Non-pigmented ciliary epithelial cell (primary cell): ENCODE measurements at places on chromosomes 12 and 14.

GRCh38 chr14:104969741-104970230 is 8.4 kb downstream of the AHNAK2 start:
- no peak for DNase-seq

DNA sequence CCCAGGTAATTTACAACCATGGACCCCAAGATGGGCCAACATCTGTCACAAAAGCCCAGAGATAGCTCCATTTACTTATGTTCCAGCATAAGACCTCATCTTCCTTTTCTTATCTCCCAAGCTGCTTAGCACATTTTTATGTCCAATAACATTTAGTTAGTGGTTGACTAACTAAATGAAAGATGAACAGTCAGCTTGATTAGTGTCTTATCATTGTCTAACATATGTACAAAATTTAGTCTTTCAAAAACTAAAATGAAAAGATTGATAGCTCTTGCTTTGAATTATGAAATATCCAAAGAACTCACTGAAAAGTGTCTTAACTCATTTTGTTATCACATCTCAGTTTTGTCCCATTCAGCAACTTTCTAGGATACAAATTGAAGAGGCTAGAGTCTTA is 163.1 kb upstream of the EGLN3 start:
- DNase-seq: no peak

DNA sequence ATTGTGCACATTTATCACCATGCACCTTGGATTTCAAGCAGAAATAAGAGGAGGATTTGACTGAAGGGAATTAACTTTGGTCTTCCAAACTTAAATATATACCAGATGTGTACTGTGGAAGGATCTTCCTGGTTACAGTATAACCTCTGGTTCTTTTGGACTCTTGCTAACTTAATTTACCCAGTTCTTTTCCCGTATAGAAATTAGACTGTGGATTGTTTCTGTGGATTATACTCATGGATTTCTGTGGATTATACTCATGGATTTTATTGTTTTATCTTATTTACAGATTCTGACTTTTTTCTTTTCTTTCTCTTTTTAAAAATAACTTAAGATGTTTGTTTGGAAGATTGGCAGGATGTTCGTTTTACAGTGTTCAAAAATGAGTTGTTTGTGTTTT is 215.3 kb downstream of the RAD51B start:
- DNase-seq: no peak

DNA sequence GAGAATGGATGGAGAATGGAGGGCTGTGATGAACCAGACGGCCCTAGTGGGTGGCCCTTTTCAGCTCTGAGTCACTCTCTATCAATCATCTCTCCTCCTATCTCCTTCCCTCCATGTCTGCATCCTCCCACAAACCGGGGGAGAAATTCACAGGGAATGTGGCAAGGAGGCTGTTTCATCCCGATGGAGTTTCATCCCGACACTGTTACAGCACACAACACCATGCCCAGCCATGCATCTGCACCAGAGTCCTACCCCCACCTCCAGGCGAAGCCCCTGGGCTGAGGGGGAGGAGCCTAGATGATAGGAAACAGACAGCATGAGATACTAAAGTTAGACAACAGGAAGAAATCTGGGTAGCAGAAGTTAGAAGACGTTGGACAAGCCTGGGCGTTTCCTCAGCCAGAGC is 20.8 kb downstream of the SLC8B1 start:
- no peak for DNase-seq

DNA sequence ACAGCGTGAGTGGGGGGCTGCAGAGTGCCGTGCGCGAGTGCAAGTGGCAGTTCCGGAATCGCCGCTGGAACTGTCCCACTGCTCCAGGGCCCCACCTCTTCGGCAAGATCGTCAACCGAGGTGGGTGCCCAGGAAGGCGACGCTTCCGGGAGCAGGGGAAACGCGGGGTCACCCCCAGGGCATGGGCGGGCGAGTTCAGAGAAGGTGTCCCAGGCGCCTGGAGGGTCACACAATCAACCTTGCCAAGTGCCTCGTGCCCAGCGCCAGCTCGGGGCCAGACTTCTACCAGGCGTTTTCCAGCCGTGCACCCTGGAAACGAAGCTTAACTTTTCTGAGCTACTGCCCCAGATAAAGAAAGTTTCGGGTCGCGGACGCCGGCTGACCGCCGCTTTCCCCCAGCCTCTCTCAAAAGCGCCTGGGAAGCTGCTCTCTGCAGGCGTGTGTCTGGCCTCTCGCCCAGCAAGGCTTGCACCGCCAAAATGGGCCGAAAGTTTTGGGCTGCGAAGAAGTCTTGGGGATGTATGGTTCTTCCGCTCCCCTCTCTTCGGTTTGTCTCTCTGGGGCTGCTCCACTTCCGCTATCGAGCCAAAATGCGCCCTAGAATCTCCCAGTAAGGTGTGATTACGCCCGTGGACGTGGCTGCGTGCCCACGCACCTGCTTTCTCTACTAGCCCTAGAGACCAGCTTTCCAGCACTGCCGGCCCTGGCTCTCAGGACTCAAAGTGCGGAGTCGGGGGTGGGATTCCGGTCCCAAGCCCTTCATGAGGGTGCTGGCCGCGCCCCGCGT is 1.7 kb downstream of the WNT1 start:
- no peak for DNase-seq

- no peak for DNase-seq
Measured at GRCh38 chr12:98456576-98457573, 58.5 kb upstream of the TMPO start.

DNA sequence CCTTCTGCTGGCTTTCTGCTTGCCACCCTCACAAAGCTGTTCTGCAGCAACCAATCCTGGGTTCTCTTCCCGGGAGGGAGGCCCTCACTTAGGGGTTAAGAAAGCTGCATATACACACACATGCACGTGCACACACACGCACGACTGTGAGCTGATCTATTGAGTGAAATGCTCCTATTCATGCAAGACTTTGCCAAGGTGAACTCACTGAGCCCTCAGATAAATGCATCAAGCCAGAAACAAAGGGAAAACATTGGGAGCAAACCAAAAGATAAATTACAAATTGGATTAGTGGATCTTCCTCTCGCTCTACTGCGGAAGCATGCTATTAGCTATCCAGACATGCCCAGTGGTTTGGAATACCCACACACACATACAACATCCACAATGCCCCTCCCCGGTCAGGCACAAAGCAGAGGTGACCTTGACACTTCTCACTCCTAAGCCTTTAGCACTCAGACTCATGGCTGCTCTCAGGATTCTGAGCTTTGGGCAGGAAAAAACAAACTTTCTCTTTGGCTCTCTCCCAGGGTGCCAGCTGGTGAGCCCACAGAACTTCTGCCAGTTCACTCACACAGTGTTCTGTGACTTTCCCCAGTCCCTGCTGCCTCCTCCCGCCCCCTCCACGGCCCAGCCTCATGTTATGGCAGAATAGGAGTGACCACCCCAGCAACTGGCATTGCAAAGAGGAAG is 320.0 kb downstream of the DPF3 start:
- DNase-seq: no peak
